ENCODE measurements at places on chromosomes 12 and 14.

DNA sequence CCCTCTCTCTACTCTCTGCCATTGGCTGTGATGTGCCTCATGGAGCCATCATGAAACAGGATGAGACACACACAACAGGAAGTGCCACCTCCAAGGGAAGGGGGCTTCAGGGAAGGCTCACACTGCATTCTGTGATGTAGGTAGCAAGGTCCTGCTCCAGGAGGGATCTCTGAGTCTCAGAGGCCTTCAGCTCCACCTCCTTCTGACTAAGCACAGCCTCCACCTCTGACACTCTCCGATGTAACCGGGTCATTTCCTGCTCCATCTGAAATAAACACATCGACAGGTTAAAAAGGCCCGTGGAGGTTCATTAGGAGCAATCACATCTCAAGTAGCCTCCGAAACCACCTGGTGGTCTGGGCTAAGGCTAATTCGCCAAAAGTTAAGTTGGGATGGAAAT, 93.3 kb downstream of the CIT start:
- no peak for DNase-seq

- DNase-seq = no peak
These were observed 573.8 kb downstream of the SOX5 start for GRCh38 chr12:23375621-23376020.

DNA sequence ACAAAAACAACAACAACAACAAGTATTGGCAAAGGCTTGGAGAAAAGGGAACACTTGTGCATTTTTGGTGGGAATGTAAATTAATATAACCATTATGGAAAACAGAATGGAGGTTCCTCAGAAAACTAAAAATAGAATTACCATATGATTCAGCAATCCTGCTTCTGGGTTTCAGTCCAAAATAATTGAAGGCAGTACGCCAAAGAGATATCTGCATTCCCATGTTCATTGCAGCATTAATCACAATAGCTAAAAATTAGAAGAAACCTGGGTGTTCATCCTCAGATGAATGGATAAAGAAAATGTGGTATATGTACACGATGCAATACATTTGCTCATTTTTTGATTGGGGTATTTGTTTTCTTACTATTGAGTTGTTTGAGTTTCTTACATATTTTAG, 813.0 kb downstream of the NRXN3 start:
- no peak for DNase-seq

- no peak for DNase-seq
These were observed 1.0 kb downstream of the ZDHHC22 start for GRCh38 chr14:77140359-77141213.

DNA sequence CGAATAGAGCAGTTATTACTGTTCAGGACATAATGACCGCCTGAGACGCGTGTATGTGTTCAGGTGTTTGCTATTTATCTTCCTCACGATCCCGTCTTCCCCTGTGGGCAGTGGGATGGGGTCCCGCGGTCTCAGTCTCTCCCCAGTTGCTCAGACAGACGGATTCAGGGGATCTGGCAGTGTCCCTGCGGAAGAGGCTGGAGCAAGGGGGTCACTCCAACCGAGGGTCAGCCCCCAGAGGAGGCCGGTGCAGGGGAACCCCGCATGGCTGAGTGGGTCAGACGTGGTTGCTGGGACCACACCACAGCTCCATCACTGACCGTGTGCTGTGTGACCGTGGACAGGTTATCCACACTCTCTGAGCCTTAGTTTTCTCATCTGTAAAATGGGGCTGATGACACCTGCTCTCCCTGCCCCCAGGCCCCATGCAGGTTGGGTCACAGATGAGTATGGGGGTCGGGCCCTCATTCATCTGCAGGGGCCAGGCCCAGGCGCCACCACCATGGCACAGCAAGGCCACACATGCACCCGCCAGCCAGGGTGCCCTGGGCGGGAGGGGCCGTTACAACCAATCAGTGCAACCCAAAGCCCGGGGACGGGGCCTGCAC, 5.2 kb downstream of the MMP17 start:
- no peak for DNase-seq

GRCh38 chr14:102770147-102771123, 6.8 kb upstream of the TRAF3 start:
- DNase-seq = no peak

DNA sequence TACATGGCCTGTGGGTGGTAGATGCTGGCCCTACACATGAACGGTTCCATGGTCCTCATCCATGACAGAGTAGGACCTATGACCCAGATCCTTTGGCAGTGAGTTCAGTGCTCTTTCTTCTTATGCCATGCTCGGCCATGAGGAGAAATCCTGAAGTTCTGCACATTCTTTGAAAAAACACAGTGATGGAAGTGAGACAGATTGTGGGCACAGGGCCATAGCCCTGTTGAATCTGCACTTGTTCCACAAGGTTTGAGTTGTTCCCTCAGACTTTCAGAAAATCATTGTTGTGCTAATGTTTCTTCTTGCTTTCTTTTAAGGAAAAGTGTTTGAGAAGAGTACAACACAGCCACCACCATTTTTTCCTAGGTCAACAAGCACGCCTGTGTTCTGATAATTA, 180.0 kb downstream of the C12orf75 start:
- no peak for DNase-seq

DNA sequence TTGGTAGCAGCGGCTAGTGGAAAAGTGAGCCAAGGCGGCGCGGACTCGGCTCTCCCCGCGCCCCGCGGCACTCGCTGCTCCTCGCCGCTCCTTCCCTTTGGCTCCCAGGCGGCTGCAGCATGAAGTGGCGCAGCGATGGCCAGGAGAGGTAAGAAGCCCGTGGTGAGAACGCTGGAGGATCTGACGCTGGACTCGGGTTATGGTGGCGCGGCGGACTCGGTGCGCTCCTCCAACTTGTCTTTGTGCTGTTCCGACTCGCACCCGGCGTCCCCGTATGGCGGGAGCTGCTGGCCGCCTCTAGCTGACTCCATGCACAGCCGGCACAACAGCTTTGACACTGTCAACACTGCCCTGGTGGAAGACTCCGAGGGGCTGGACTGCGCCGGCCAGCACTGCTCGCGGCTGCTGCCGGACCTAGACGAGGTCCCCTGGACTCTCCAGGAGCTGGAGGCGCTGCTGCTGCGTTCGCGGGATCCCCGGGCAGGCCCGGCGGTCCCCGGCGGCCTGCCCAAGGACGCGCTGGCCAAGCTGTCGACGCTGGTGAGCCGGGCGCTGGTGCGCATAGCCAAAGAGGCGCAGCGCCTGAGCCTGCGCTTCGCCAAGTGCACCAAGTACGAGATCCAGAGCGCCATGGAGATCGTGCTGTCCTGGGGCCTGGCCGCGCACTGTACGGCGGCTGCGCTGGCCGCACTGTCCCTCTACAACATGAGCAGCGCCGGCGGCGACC, 225.6 kb upstream of the CRY1 start:
- DNase-seq = no peak

- no peak for DNase-seq
These were observed 16.7 kb upstream of the TAS2R43 start for GRCh38 chr12:11108862-11109261.

- DNase-seq = no peak
These were observed 278.2 kb upstream of the SFSWAP start for GRCh38 chr12:131432532-131433260.
